ENCODE measurements at places on chromosomes 3 and 15.

DNA sequence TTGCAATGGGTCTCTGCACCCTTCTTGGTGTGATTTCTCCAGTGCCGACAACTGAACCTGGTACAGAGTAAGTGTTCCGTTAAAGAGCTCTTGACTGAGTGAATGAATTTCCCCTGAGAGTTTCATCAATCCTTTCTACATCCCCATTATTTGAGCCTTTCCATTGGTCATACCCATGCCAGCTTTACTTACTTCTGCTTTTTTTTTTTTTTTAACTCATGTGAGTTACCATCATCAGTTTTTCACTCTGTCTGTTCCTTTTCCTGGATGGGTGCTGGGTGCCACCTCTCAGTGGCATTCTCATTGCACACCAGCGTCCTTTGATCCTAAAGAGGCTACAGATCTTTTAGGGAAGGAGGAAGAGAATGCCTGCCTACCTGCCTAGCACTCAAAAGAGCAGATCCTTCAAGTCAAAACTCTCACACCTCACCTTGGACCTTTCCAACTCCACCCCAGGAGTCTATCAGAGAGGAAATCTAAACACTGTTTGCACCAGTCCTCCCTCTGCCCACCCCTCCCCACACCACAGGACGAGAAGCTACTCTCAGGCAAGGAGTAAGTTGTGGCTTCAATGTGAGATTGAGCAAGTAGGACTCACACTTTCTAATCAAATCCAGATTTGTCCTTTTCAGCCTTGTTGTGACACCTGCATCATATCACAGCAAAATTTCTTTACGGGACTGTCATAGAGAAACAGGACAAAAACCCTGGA, 13.1 kb upstream of the USP3 start:
- no peak for DNase-seq

DNA sequence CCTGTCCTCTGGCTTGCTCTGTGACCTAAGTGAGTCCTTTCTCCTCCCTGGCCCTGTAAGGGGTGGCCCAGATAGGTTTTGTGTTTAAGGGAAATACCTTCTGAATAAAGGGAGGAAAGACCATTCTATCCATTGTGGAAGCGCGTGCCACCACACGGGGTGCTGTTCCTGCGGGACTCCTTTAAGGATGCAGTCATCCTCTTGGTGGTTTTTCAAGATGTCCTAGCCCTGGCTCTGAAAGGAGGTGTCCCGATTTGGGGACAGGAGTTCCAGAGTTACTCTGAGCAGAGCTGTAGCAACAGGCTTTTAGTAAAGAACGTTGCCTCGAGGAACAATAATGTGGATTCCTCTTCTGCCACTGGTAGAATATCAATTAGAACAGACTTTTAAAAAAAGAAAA, 9.6 kb downstream of the SLC6A6 start:
- DNase-seq, result peak; percentile 45

GRCh38 chr15:28886431-28887338, 911 bp downstream of the APBA2 start:
- no peak for DNase-seq

- DNase-seq, result no peak
These were observed 473.7 kb downstream of the LPP start for GRCh38 chr3:188627652-188628051.

- DNase-seq, result no peak
These were observed 1.3 kb upstream of the ITPR1 start for GRCh38 chr3:4491855-4492207.

DNA sequence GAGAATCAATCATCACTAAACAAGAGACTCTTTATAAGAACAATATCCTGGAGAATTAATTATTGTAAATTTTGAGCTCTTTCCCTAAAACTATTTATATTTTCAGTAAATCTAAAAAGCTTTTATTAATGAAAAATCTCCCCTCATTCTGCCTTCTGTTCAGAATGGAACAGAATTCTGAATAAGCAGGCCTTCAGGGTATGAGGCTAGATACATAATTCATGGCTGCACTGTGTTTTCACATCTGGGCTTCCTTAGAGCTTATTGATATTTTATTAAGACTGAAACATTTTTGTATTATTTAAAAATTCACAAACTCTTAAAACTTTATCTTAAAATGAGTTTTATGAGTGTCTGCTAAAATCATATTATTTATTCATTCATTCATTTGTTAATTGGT, 24.8 kb downstream of the CLDN11 start:
- no peak for DNase-seq

DNA sequence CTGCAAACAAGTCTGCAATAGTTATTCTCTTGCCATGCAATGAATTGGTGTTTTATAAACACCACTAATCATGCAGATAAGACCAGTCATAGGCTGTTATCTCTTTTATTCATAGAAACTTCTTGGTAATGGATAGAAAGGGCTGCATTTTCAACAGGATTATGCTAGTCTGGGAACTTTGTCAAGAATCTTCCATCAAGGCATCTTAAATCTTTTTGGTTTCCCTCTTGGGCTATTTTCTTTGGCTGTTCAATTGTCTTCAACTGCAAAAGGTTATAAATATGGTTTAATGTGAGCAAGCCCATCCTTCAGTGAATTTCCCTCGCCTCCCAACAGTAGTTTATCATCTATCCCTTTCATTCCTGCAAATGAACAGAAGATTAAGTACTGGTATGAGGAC, 59.0 kb upstream of the MINAR1 start:
- DNase-seq, result no peak

- no peak for DNase-seq
These were observed 42.3 kb upstream of the IQSEC1 start for GRCh38 chr3:13115576-13115910.

- no peak for DNase-seq
These were observed 395.8 kb downstream of the MAGI1 start for GRCh38 chr3:65642883-65643282.

DNA sequence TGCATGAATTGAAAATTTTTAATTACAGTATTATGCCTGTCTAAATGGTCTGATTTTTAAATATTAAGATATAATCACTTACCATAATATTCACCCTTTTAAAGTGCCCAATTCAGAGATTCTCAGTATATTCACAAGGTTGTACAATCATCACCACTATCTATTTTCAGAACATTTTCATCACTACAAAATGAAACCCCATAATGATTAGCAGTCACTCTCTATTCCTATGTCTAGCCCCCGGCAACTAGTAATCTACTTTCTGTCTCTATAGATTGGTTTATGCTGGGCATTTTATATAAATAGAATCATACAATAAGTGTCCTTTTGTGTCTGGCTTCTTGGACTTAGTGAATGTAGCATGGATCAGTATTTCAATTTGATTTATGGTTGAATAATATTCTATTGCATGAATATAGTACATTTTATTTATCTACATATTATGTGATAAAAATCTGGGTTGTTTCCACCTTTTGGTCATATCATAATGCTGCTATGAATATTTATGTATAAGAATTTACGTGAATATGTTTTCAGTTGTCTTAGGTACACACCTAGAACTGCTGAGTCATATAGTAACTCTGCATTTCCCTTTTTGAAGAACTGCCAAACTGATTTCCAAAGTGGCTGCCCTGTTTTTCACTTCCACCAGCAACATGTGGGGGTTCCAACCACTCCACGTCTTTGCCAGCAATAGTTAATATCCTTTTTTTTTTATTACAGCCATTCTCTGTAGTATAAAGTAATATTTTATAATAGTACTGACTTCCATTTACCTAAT, 485.7 kb upstream of the ZNF385D start:
- no peak for DNase-seq

DNA sequence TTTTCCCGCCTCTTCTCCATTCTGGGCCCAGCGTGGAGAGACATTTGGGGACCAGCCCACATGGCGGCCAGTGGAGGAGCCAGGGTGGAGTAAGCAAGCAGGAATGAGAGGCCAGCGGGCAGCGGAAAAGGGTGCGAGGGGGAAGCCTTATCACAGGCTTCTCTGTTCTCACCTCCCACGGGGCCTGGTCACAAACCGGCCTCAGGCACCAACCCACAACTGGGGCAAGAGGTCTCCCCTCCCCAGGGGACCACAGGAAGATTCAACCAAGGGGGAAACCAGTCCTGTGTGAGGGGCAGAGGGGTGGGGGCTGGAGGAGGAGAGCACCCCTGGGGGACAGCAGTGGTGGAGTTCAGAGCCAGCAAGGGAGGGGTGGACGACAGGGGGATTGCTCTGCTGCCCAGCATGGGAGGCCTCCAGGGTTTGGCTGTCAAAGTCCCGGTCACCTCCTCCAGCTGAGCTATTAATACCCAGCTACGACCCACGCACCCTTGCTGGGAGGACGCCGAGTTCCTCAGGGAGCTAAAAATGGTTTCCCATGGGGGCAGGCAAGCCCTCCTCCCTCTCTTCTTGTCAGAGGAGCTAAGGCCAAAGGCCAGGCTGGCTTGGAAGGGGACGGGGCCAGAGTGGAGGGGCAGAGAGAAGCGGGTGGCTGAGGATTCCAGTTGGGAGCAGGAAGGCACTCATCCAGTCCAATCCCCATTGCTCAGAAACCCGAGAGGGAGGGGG, 23.8 kb upstream of the RPL29 start:
- no peak for DNase-seq

DNA sequence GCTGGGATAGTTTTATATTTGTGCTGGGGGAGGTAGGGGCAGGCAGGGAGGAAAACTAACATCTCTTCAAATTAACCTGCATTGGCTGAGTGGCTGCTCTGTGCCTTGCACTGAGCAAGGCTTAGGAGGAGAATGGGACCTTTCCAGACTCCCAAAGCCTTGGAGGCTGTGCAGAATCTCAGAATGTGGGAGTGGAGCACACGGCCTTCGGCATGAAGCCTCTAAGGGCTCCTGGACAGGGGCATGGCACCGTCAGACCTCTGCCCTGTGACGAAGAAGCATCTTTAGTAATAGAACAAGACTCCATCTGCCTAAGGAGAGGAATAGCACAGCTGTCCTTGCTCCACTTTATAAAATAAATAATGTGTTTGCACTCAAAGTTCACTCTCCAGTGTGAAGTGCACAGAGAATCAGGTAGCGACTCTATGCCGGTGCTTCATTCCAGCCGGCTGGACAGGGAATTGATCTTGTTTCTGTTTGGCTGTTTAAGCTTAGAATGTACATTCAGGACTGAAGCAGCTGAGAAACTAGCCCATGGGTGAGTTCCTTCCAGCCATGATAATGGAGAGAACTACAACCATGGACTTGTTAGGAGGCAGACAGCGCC, 228.5 kb upstream of the ADAMTS9 start:
- peak; percentile 32 for DNase-seq

DNA sequence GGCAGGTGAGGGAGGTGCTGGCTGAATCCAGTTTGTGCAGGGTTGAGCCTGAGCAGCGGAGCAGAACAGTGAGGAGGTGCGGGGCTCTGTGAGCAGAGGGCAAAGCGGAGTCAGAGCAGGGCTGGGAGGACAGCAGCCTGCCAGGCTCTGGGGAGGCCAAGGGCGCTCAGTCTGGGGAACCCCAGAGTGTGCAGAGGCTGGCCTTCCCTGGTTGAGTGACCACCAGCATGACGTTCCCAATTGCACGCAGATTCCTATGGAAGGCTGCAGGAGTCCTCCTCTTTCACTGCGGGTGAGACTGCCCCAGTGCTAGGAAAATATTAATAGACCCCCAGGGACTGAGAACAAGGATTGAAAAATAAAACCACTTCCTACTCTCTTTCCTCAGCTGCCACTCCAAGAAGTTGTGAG, 13.2 kb downstream of the MRAS start:
- DNase-seq, result no peak

- no peak for DNase-seq
These were observed 25.7 kb downstream of the ECT2 start for GRCh38 chr3:172776049-172776717.

DNA sequence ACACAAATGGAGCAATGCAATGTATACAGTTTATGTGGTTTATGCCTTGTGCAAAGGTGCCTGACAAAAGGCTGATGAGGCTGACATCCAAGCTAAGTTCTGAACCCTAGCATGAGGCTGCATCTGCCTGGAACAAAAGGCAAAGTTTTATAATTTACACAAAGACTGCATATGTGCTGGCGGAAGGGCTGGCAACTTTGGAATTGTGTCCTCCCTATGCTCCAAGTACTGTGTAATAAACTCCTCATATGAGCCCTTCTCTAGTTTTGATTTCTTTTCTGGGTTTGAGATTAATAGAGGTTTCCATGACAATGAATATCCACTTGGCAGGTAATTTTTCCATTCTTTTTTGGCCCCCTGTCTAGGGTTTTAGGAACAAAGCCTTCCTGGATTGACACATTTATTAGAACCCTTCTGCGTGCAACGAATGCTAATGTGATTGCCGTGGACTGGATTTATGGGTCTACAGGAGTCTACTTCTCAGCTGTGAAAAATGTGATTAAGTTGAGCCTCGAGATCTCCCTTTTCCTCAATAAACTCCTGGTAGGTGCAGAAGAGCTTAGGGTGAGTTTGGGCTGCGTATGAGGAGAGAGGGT, 10.8 kb downstream of the PLA1A start:
- no peak for DNase-seq

DNA sequence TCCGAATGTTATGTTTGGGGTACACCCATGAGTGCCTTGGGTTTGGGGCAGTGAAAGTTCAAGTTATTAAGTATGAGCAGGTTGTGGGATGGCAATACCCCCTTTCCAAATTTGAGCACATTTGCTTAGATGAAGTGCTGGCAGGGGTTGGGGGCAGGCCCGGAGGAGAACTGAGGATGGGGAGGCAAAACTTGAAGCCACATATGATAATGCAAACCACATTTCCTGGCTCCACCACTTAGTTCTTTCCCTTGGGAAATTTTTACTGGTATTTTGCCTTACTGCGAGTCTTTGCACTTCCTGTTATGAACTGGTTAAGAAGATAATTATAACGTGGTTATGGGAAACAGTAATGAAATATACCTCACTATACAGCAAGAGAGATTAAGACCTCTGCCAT, 336.0 kb upstream of the ONECUT1 start:
- no peak for DNase-seq

DNA sequence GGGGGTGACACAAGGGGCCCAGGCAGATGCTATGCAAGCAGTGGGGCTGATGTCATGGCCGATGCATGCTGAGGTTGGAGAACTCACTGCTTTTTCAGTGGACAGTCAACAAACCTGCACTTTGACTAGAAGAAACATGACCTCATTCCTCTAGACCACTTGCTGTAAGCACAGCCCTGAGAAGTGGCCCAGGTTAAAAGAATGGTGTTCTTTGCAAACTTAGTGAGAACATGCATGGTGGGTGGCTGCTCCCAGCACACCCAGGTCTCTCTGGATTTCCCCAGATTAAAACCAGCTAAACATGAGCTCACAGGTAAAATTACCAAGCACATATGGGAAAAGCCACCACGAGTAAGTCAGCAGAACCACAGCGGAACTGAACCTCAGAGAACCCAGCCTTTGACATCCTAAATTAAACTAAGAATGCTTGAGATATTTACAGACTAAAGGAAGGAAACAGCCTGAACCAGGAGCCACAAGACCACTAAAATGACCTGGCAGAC, 15.5 kb downstream of the DLEC1 start:
- DNase-seq, result peak; percentile 20

- DNase-seq, result peak; percentile 12
These were observed 26.1 kb downstream of the RPL39L start for GRCh38 chr3:187112934-187113793.

Measured in ELF-1 (cell line).